IMR-90 (cell line): ENCODE measurements at places on chromosomes 12 and 14.

- H3K27ac ChIP-seq = no peak overlapping the region
- H3K4me1 ChIP-seq = no peaks in the 10 kb centered on the region
- no peak overlapping the region for H3K4me3 ChIP-seq
- H3K36me3 ChIP-seq = no peaks in the 10 kb centered on the region
- H3K27me3 ChIP-seq = no peaks in the 10 kb centered on the region; the same call in 1 of the 2 replicates
- DNase-seq = no peak
Measured at GRCh38 chr14:81427348-81428058, 27.4 kb upstream of the STON2 start.

DNA sequence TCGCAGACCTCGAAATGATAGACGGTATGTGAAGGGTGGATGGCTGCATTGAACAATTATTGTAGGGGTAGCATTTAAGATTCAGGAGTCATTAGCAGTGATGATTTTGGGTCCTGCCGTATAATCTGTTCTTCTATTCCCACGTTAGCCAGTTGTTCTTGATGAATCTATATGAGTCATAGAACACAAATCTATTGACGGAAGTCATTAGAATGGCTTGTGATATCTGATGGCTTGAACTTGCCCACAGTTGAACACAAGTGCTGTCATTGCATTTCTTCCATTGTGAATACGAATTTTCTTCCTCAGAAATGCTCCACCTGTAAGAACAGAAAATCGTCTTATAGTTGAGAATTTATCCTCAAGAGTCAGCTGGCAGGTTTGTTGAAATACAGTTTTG, 1.9 kb downstream of the SRSF5 start:
- DNase-seq = no peak
- H3K4me3 ChIP-seq = no peak overlapping the region
- H3K27me3 ChIP-seq = no peaks in the 10 kb centered on the region

GRCh38 chr12:52497975-52498374, 4.9 kb upstream of the KRT6A start:
- no peaks in the 10 kb centered on the region for H3K36me3 ChIP-seq
- peaks cover 3% of the 10 kb centered on the region for H3K27me3 ChIP-seq
- H3K27ac ChIP-seq = no peak overlapping the region

- H3K4me3 ChIP-seq = no peak overlapping the region
- peak overlapping the region; percentile 64 for H3K27ac ChIP-seq
- peaks cover 44% of the 10 kb centered on the region for H3K4me1 ChIP-seq
- H3K36me3 ChIP-seq = no peaks in the 10 kb centered on the region
- peak; percentile 66 for DNase-seq
Measured at GRCh38 chr14:64758025-64758521, 53.8 kb downstream of the PLEKHG3 start.

GRCh38 chr14:104087981-104088850, 2.7 kb downstream of the ASPG start:
- no peaks in the 10 kb centered on the region for H3K4me1 ChIP-seq
- no peaks in the 10 kb centered on the region for H3K36me3 ChIP-seq
- no peak overlapping the region for H3K4me3 ChIP-seq
- H3K27me3 ChIP-seq = peaks cover 3% of the 10 kb centered on the region
- DNase-seq = no peak
- H3K27ac ChIP-seq = no peak overlapping the region

DNA sequence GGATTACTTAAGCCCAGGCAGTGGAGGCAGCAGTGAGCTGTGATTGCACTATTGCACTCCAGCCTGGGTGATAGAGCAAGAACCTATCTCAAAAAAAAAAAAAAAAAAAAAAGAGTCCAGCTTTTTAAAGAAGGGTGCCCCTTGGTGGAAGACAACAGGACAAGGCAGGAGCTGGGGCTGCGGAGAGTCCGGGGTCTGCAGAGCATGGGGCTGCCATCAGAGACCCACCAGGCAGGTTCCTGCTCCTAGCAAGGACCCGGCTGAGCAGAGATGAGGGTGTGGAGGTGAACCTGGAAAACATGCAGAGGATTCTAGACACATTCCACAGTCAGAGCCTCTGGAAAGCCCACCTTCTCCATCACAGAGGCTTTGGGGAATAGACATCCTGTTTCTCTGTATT, 21.0 kb upstream of the CIPC start:
- peaks cover 1% of the 10 kb centered on the region; the same call in 1 of the 2 replicates for H3K4me1 ChIP-seq
- H3K4me3 ChIP-seq = no peak overlapping the region
- H3K36me3 ChIP-seq = no peaks in the 10 kb centered on the region
- no peak overlapping the region for H3K27ac ChIP-seq
